H9 (cell line): ENCODE measurements at places on chromosomes 12 and 14. TPM values are rescaled to one million over a fixed set of nuclear protein-coding genes. Genes with fewer than 3 reads are reported as not detected.

GLIPR1L2 gene
- total RNA-seq = 0.09 and 0.35 TPM in 2 replicates

PLCZ1 gene
- not detected in 2 replicates for total RNA-seq

TSPAN19 gene
- total RNA-seq = not detected in 2 replicates

DNA sequence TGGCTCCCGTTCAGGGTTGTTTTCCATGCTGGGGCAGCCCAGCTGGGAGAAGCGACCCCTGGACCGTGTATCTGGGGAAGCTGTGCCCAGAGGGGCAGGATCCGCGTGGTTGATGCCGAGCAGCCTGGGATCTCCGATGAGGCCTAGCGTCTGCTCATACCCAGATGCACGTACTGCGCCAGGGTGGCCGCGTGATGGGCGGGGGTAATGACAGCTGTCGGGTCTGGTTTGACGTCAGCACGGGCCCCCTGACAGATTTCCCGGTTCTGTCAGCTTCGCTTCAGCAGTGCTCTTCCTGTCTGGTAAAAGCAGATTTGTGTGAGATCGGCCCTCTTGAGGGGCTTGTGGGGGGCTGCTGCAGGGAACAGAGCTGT lies 147.3 kb downstream of the TSPAN9 start:
- no peak for DNase-seq
